Inflammatory macrophage treated with lipopolysaccharide for 4 hours (primary cell): ENCODE measurements at places on chromosomes 5 and 9.

- no peak for DNase-seq
Measured at GRCh38 chr9:134168757-134169550, 4.6 kb upstream of the RNU6ATAC start.

DNA sequence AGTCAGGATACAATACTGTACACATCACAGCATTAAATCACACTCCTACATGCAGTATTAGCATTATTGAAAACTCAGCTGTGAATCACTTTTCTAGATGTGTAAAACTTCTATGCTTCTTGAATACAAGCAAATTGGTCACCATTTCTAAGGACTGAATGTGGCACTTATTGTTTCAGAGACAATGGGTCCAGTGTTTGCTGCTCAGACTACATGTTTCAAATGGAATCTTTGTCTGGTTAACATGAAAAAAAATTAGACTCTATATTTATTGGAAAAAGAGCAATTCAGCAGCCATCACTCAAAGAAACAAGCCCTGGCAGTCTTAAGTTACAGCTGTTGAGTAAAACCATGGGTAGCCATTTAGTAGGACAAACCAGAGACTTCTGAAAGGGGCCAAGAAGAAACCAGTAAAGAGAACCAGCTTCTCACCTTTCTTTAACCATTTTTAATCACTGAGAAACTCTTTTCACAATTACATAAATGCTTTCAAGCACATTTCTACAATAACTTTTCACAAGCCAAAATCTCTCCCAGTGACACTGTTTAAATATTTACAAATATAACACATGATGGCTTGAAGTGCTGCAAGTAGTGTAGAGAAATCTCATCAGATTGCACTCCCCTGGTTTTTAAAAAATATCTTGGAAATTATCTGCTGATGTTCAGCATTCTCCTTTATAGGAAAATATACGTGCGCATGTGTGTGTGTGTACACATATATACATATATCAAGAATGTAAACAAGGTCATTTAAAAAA, 35.2 kb downstream of the OR2K2 start:
- DNase-seq, result no peak

DNA sequence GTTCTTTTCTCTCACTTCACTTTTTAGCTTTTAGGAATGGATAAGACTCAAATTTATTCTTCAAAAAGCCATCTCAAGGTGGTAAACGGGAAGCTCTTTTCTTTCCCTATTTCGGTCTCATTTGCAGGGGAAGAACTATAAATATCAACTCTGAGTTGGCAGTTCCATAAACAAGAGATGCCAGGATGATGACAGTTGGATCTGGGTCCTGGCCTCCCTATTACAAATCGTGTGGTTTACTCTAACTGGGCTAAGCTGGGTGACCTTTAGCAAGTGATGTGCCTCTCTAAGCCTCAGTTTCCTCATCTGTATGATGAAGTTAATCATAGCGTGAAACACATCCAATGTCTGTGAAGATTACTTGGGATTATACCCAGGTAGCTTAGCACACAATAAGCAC, 44.2 kb downstream of the TLE4 start:
- DNase-seq, result peak; percentile 33

GRCh38 chr9:10785255-10785654, 172.5 kb upstream of the PTPRD start:
- DNase-seq, result no peak

DNA sequence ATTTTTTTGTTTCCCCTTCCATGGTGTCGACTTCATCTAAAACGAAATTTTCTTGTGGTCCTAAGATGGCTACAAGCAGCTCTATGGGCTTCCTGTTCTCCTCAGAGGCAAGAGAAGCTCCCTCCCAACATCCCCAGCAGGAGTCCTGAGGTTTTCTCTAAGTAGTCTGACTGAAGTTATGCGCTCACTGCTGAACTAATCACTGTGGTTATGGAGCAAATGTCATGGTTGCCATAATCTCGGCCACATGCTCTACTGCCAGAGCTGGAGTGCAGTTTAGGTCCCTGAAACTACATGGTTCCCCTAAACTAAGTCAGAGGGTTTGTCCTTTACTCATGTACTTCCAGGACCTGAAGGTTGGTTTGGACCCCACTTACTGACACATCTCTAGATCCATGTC, 68.0 kb upstream of the MAMDC2 start:
- no peak for DNase-seq

DNA sequence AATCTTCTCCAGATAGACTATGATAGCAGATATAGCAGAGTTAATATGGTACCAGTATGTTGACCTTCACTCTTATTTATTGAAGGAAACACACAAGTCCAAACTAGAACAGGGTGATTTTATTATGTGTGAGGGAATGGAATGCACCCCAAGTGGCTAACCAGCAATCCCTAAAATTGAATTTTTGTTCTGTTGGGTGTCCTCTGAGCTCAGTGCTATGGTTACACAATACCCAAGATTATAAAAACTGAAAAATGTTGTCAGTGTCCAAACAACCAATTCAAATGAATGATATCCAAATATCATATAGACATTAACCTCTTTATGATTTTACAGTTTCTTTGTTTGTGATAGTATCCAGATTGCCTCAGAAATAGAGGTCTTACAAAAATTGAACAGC, 60.9 kb downstream of the NNT start:
- no peak for DNase-seq
